ENCODE measurements at places on chromosomes 7 and 10.

DNA sequence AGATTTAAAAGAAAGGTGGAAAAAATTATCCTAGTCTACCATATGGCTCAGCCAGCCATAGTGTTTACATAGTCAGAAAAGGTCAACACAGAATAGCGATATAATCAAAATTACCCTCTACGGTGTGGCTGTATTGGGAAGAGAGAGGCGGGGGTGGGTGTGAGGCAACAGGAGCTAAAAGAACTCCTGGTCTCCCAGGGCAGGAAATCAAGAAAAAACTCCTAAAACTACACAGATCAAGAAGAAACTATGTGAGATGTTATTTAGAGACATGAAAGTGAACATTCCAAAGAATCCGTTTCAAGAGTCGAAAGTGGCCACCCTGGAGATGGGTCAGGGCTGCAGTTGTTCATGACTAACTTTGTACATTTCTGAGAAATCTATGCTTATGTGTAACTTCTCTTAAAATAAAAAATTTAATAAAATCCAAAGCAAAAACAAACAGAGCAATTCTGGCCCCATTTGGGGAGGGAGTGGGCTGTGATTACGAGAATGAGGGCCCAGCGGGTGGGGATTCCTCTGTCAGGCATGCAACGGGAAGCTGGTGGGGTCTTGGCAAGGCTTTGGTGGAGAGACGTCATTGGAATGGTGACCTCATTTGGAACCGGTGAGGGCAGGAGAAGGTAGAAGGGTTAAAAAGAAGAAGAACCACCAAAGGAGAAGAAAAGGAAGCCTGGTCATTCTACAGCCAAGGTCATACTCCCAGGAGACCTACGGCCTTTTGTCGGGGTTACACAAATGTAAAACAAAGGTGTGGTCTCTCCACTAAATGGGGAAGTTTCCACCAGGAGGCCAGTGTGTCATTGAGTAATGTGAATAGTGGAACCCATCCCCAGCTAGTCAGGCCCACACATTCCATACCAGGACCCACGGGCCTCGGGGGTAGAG lies 71.2 kb upstream of the DUSP5 start:
- no peak for DNase-seq

DNA sequence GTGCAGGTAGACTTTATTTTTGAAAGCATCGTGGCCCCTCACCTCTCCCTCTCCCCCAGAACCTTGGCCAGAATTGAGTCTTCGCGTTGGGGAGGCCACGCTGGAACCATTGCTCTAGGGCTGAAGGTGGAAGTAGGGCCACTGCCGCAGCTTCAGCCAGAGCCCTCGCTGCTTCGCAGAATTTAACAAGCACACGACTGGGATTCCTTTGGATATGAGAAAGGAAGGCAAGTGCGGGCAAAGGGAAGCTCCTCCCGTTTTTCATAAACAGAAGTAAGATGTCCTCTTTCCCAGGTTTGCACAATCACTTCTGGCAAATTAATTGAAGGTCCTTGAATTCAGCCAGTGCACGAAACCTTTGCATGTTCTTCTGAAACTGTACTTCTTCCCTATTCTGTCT lies 168.1 kb downstream of the CCDC3 start:
- no peak for DNase-seq

DNA sequence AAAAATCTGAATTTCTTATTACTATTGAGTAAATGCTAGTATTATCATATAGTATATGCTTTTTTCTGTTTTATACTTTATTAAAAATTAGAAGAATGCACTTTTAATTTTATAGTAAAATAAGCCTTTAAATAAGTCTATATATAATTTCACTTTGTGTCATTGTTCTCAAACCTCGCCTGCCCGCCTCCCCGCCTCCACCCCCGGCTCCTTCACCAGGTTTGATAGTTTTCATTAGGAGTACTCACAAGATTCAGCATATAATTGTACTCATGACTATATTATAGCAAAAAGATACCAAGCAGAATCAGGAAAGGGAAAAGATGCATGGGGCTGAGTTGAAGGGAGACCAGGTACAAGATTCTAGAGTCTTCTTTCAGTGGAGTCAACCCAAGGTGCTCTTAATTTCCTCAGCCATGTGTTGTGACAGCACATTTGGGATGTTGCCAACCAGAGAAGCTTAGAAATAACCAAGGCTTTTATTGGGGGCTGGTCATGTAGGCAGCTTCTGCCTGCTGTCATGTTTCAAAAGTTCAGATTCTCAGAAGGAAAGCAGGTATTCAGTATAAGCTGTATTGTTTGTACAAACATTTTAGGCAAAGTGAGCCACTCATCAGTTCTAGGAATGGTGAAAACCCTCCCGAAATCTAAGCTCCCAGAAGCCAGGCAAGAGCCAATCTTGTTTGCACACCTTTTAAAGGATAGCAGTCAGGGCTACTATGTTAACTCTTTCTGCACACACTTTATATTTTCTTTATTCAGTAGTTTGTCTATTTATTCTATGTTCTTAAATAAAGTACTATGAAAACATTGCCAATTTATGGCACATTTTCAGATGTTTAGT lies 12.3 kb downstream of the NHLRC2 start:
- DNase-seq = no peak

DNA sequence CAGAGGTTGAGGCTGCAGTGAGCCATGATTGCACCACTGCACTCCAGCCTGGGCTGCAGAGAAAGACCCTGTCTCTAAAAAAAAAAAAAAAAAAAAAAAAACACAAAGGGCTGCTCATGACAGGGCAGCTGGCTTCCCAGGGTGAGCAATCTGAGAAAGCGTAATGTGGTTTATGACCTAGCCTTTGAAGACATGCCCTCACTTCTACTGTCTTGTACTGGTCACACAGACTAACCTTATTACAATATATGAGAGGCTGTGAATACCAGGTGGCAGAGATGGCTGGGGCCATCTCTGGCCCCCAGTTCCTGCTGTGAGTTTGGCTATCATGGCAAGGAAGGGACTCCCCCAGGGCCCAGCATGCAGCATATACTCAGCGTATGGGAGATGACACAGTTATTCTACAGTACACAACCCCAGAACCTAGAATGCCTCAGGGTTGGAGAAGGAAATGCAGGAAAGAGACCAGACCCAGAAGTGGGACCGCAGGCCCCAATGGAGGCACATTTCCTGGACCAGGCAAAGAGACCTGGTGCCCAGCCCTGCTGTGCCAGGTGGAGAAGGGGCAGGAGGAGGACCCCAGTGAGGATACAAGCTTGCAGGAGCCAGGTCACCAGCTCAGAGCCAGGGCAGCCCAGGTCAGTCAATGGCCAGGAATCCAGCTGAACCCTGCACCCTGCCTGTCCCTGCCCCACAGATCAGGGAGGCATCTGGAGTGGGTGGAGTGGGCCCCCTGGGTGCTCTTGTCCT lies 26.3 kb downstream of the NPTX2 start:
- DNase-seq = no peak

DNA sequence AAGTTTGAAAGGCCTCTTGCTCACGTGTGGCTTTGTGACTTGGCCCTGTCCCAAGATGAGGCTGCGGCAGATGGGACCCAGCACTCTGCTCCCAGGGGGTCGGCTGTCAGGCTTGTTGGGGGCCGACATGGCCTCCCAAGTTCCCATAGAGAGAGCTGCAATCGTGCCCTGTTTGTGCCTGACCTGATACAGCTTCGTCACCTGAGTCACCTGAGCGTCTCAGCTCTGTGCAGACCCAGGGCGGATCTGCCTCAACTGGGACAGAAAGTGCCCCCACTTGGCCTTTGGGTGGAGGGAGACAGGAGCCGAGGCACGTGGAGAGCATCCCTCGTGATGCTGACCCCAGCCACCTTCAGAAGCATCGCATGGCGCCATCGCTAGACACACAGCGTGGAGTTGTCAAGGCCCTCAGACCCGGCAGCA lies 21.7 kb downstream of the PAPOLB start:
- DNase-seq = no peak

DNA sequence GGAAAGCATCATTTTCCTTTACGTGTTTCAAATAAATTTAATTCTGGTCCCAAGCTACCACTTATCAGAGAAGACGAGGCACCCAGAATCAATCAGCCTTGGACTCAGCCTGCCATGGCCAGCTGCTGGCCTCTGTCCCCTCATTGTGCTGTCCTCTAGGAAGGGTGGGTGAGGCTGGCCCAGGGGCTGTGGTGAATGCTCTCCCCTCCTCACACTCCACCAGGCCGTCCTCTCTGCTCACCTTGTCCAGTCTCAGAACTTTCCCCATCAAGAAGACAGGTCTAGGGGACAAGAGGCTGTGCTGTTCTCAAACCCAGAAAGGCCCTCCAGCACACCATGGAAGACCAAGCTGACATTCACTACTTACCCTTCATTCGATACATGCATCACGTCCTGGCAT lies 36.4 kb downstream of the CXCL12 start:
- no peak for DNase-seq

Measured in GDM1 (cell line).